Fibroblast of skin of right biceps (primary cell): ENCODE measurements at places on chromosomes 13 and 19.

GRCh38 chr13:72397265-72397664 is 330.2 kb downstream of the MZT1 start:
- no peak for DNase-seq

DNA sequence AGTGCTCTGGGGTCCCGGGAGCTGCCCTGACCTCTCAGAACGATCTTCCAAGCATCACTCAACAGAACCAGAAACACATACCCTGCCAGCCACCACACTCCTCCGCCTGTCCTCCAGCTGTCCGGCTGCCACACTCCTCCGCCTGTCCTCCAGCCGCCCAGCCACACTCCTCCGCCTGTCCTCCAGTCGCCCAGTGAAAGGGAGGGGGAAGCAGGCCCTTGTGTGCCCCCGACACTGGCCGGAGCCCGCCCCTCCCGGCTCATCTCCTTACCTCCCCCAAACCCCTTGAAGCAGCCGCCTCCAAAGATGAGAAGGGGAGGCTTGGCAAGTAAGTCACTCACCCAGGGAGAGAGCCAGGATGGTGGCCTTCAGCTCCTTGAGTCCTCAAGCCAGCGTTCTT is 40.2 kb downstream of the STK24 start:
- DNase-seq, result no peak

DNA sequence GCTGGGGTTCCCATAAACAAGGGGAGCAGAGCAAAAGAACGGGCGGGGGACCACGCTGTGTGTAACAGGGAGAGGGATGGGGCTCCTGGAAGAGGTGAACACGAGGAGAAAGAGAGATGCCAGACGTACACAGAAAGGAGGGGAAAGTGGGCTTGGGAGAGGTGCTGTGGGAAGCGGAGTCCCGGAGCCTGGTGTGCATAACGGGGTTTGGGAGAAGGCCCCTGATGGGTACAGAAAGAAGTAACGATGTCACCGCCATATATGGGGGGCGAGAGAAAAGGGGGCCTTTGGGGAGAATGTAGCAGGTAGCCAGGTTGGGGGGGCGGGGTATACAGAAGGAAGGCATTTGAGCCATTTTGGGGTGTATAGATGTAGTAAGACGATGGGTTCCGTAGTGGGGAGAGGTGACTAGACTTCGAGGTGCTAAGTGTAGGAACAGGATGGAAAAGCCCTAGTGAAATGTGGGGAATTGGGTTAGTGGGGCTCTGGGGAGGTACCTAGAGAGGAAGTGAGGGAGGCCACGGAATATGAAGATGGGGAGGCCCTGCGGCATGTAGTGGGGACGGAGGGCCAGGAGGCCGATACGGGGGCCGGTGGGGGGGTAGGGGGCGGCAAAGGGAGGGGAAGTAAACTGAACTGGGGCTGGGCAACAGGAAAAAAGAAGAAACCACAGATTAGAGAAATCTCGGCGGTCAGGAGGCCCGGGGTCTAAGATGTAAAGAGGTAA is 787 bp downstream of the ZNF580 start:
- DNase-seq, result no peak

DNA sequence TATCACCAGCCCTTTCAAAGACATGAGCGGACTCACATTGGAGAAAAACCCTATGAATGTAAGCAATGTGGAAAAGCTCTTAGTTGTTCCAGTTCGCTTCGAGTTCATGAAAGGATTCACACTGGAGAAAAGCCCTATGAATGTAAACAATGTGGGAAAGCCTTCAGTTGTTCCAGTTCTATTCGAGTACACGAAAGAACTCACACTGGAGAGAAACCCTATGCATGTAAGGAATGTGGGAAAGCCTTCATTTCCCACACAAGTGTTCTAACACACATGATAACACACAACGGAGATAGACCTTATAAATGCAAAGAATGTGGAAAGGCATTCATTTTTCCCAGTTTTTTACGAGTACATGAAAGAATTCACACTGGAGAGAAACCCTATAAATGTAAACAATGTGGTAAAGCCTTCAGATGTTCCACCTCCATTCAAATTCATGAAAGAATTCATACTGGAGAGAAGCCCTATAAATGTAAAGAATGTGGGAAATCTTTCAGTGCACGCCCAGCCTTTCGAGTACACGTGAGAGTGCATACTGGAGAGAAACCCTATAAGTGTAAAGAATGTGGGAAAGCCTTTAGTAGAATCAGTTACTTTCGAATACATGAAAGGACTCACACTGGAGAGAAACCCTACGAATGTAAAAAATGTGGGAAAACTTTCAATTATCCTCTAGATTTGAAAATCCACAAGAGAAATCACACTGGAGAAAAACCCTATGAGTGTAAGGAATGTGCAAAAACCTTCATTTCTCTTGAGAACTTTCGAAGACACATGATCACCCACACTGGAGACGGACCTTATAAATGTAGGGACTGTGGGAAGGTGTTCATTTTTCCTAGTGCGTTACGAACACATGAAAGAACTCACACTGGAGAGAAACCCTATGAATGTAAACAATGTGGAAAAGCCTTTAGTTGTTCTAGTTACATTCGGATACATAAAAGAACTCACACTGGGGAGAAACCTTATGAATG is 17.6 kb downstream of the ZNF791 start:
- DNase-seq, result peak; percentile 30

- no peak for DNase-seq
Measured at GRCh38 chr19:43315851-43316250, 37.6 kb upstream of the CD177 start.

- peak; percentile 42 for DNase-seq
Measured at GRCh38 chr13:38872693-38873092, 117.9 kb downstream of the STOML3 start.

- DNase-seq, result peak; percentile 55
Measured at GRCh38 chr19:19399733-19400433, 5.6 kb upstream of the GATAD2A start.

GRCh38 chr13:70469077-70469476 is 360.8 kb upstream of the KLHL1 start:
- no peak for DNase-seq

DNA sequence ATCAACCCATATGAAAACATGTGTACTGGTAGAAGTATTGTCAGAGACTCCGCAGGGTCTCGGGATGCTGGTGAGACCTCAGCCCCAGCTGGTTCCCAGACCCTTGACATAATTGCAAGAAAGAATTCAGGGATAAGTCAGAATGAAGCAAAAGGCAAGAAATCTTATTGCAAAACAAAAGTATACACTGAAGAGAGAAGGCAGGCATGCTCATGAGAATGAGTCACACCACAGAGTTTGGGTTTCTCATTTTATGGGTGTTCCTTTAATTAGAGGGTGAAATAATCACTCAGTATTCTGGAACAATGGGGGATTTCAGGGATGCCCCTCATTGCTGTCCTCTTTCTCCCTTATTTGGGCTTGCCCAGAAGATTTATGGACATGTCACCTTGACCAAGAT is 1423.8 kb upstream of the MIR17HG start:
- peak; percentile 7 for DNase-seq

- DNase-seq, result no peak
Measured at GRCh38 chr13:82657471-82657870, 1224.8 kb downstream of the SLITRK1 start.

DNA sequence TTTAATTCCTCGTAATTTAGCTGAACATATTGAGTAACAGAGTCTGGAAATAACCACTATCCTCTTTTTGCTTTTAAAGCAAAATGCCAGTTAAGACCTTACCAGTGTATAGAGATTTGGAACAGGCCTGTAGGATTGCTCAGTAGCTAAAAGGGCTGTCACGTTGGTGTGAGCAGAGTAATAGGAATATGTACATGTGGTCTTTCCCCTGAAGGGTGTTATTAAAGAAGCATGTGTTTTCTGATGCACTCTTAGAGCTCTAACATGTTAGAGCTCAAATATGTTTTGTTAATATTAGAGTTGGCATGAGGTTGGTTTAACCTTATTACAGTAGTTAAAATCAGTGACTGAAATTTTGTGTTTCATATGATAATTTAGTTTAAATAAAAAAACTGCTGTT is 172.9 kb downstream of the PDS5B start:
- DNase-seq, result no peak

- peak; percentile 33 for DNase-seq
Measured at GRCh38 chr19:14440049-14440448, 6.9 kb downstream of the PKN1 start.

DNA sequence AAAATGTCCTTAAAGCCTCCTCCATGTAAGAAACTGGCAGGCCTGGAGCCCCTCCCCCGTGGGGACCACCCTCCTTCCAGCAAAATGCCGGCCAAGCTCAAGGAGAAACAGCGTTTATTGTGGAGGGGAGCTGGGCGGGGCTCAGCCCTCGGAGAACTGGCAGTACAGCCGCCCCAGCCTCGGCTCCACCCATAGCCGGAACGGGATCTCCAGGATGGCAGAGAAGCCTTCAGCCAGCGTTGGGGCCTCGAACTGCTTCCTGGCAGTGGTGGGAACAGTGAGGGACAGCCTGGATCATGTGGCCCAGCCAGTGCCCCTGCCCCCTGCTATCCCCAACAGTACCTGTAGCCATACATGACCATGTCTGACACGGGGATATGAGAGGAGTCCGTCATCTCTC is 6.3 kb downstream of the PNKP start:
- DNase-seq, result no peak

DNA sequence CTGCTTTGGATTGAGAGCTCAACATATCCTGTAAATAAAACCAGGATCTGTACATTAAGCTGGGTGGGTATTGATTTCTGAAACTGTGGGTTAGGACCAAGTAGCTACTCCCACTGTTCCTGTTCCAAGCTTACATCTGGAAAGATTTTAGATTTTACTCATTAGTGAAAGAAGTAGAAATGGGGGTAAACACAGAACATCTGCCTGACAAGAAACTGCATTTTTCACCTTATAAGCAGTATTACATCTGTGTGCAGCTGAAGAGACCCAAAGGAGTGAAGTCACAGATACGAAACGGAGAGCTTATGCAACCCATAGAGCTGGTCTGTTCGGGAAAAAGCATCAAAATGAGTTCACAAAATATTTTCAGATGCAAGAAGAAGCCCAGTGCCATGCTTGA is 235.2 kb downstream of the SLITRK5 start:
- no peak for DNase-seq

DNA sequence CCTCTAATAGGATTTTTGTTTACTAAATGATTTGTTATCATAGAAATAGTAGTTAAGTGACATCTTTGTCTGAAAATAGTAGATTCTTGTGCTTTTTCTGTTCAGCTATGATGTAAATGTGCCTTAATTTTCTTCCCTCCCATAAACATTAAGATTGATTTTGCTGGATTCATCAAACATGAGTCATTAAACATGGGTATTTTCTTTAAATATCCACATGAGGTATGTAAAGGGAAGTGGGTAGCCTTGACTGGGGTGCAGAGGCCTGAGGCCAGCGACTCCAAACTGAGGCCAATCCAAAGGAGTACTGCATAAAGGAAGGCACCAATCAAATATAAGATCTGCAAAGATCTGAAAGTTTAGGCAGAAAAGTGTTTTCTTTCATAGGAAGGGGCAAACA is 3.7 kb downstream of the ZNF136 start:
- peak; percentile 26 for DNase-seq

DNA sequence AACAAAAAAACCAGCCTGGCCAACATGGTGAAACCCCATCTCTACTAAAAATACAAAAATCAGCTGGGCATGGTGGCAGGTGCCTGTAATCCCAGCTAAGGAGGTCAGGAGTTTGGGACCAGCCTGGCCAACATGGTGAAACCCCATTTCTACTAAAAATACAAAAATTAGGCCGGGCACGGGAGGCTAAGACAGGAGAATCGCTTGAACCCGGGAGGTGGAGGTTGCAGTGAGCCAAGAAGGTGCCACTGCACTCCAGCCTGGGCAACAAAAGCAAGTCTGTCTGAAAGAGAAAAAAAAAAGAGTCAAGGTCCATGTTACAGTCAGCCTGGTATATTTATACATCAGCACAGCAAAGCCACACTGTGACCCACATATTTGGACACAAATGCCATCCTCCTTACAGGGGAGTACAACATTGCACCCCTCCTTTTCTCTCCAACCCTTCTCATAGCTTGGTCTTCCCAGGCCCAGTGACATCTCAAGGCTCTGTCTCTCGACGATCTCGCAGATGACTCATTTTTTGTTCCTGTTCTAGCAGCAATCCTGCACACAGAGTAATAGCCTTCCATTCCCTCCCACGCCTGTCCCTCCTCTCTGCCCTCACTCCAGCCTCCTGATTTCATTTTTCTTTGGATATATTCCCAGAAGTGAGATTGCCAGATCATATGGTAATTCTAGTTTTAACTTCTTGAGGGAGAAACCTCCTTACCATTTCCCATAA is 21.0 kb upstream of the DPP9 start:
- DNase-seq, result peak; percentile 85

- no peak for DNase-seq
Measured at GRCh38 chr19:6693681-6694080, 23.7 kb upstream of the TNFSF14 start.

DNA sequence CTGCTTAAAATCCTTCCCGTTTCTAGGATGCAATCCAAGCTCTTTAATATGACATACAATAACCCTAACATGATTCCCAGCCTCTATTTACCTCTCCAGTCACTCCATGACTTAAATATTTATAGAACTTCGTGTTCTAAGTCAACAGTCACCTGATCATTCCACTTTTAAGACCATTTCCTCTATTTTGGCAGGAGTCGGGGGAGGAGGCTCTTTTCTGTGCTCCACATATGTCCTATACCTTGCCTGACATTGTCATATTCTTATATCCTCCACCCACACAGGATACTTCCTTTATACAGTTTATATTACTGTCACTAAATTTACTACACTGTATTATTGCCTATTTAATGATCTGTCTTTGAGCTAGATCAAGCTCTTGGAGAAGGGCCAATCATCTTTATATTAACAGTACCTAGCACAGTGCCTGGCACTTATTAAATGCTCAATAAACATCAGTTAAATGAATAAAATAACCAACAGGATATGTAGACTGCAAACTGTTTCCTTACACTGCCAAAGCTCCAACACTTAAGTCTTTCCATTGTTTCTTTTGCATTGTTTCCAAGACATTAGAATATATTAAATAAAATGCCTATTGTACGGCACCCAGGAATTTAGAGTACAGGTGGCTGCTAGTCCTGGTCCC is 2.7 kb downstream of the ARGLU1 start:
- no peak for DNase-seq

- DNase-seq, result no peak
Measured at GRCh38 chr19:54882758-54883157, 8.7 kb downstream of the FCAR start.

- no peak for DNase-seq
Measured at GRCh38 chr19:30694156-30694755, 322.1 kb downstream of the ZNF536 start.

DNA sequence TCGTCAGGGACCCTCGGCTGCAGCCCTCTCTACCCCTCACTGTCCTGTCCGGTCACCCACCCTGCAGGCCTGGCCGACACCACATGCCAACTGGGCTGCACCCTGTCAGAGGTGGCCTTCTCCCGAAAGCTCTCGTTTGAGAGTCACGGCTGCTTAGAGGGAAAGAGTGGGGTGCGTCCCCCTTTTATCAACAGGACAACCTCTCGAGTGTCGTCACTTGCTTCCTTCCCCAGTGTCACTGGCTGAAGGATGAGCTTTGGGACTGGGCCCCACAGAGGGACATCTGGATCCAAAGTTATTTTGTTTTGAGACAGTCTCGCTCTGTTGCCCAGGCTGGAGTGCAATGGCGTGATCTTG is 28.5 kb downstream of the MAP2K2 start:
- no peak for DNase-seq
